RWPE1 (cell line): ENCODE measurements at places on chromosomes 2 and 18.

DNA sequence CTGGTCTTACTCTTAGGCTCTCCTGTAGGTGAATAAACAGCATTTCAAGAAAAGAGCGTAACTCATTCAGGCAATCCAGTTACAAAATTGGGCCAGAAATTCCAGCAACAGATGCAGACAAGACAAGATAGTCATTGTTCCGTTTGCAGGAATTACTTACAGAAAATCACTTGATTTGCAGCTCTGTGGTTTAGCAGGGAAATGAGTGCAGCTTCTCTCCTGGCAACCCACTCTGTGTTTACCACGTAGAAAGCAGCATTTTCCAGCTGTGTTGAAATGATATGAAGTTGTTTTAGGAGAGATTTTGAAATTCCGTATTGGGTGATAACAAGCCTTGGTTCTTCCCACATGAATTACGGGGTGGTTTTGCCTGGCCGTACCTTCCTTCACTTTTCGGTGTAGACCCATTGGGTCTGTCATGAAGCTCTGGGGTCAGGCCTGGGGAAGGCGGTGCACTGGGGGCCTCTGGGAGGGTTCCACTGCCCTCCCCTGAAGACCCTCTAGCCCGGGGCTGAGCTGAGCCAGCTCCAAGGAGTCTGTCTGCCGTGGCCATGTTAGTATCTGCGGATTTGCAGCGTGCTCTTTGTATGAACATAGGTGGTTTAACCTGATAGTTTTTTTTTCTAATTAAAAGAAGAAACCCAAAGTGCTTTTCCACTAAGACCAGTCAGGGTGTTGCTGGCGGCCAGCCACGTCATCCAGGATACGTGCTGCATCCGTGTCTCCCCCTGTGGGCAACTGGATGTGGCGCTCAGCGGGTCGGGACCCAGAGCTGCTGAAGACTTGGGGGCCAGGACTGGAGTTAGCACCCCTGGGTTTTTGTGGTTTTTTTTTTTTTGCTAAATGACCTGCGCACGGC is 58.9 kb upstream of the KCNG2 start:
- DNase-seq: no peak

GRCh38 chr18:67300498-67300897 is 216.0 kb downstream of the DSEL start:
- DNase-seq: no peak

GRCh38 chr2:8805278-8806210 is 31.9 kb downstream of the KIDINS220 start:
- no peak for DNase-seq

DNA sequence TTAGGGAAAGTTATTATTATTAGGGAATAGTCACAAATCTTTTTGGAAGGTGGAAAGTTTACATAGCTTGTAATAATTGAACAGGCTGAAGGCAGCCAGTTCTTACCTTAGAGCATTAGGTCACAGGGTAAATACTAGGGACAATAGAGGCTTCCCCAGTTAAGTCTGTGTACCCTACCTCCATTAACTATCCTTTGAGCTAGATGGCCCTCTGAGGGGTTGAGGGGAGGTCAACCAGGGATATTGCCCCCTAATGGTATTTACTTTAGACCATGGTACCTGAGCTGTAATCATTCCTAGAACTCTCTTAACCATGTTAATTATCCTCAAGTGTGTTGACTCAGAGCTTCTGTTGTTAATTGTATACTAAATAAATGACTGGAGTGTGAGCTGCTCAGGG is 120.5 kb upstream of the SCN7A start:
- no peak for DNase-seq

- no peak for DNase-seq
Observed at GRCh38 chr2:16485251-16485650, 180.4 kb downstream of the CYRIA start.

- no peak for DNase-seq
Observed at GRCh38 chr2:11677136-11678055, 7.4 kb upstream of the NTSR2 start.

- peak; percentile 68 for DNase-seq
Observed at GRCh38 chr18:8084160-8084559, 517.0 kb downstream of the PTPRM start.

DNA sequence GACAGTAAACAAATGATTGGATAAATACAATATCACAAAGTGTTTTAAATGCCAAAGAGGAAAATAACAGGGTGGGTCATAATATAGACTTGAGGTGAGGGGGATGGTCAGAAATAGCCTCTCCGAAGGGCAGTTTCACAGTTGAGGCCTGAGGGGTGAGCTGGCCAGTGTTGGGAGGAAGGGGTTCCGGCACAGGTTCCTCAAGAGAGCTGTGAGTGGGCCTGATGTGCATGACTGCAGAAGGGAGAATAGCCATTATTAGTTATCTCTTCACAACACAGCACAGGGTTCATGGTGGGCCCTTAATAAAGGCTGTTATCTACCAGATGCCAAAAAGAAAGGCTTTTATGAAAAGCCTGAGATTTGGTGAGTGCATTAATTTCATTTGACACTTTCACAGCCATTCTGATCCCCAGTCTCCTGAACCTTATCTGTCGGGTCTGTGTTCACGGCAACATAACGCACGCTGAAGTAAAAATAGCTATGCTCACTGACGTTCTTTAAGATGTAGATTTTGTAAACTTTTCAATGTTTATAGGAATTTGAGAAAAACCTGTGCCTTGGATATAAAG is 39.6 kb downstream of the POLR1A start:
- DNase-seq: no peak

DNA sequence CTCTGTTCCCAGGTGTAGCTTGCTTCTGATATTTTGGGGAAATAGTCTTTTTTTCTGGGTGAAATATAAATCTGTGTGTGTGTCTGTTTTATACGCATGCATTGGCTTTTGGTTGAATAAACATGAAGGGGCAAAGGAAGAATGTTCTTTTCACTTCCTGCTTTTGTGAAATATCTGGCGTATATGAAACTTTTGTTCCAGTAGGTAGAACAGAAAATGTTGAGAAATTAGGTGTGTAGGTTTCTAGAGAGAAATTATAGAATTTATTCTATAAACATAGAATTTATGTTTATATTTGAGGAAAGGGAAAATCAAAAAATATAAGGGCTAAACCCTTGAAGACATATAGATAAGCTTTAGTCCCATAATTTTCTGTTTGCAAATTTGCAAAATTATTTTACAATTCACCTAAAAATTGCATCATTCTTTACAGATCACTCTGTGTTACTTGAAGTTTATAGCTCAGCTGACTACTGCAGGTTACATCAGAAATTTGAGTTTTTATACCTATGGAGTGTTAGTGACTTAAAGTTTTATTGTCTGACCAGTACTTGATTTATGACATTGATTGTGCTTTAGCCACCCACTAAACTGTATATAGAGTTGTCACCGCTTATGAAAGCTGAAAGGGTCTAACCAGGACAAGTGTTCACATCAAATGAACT is 116.1 kb downstream of the FAM117B start:
- no peak for DNase-seq

GRCh38 chr2:197784956-197785941 is at the start of gene BOLL:
BOLL (minus strand) TSS chr2:197785319; CDS start chr2:197781850, 3,469 bp downstream.
- DNase-seq: no peak

DNA sequence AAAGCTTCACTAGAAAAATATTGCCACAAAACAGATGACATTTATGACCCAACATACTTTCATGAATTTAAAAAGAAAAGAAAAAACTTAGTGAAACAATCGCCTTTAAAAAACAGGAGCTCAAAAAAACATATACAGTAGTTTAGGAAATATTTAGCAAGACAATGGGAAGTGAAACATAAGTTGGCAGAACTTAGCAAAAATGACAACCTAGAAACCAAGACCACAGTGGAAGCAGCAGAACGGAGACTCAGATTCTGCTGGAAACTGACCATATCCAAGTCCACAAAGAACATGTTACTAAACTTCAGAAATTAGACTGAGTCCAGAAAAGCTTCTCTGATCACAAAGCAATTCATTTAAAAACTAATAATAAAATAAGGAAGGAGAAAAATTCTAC is 41.8 kb upstream of the CTAGE1 start:
- DNase-seq: no peak

- DNase-seq: no peak
Observed at GRCh38 chr18:76993573-76993972, 139.0 kb downstream of the MBP start.

DNA sequence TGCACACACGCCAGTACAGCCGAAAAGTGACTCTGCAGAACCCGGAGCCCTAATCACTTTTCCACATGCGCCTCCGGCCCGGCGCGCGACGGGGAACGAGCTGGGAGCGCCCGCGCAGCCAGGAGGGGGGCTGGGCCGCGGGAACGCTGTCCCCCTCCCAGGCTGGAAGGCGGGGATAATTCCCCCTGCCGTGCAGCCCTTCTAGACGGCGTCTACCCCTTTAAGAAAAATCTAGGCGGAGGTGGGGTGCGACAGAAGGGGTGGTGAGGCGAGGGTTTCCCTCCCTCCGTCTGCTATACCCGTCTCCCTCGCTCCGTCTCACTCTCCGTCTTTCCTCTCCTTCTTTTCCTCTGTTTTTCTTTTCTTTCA is 2.4 kb downstream of the CYP26B1 start:
- peak; percentile 87 for DNase-seq

- no peak for DNase-seq
Observed at GRCh38 chr2:144914622-144915318, 394.9 kb upstream of the ZEB2 start.

GRCh38 chr18:70333316-70333715 is 44.5 kb downstream of the SOCS6 start:
- DNase-seq: no peak

DNA sequence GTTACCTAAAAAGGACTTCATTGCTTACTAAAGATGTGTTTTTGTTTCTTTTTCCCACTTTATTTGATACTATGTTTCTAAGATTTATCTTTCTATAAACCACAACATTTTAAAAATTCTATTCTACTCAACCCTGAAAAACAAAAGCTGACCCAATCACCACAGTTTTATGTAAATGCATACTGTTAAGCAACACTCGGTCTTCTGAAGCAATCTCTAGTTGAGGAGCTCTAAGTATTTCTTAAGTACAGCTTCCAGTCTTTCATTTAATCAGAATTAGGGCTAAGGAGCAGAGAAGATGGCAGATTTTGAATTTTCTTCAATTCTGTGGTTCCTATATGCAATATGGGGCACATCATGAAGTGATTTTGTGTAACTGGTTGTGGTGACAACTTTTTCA is 72.2 kb upstream of the SLC4A10 start:
- no peak for DNase-seq

GRCh38 chr2:71829008-71829407 is 318.7 kb downstream of the CYP26B1 start:
- no peak for DNase-seq

GRCh38 chr18:64270121-64270520 is 121.2 kb upstream of the LINC00305 start:
- no peak for DNase-seq

DNA sequence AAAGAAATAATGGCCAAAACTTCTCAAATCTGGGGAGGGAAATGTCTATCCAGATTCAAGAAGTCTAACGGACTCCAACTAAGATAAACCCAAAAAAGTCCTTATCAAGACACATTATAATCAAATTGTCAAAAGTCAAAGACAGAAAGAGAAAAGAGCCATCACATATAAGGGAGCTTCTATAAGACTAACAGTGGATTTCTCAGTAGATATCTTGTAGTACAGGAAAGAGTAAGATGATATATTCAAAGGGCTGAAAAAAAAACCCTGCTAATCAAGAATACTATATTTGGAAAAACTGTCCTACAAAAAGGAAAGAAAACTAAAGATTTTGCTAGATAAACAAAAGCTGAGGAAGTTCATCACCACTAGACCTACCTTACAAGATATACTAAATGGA is 35.4 kb downstream of the TMEM247 start:
- DNase-seq: no peak

GRCh38 chr2:68769586-68770270 is 35.1 kb downstream of the ARHGAP25 start:
- DNase-seq: peak; percentile 22

- no peak for DNase-seq
Observed at GRCh38 chr2:158043181-158043948, 58.3 kb upstream of the UPP2 start.

DNA sequence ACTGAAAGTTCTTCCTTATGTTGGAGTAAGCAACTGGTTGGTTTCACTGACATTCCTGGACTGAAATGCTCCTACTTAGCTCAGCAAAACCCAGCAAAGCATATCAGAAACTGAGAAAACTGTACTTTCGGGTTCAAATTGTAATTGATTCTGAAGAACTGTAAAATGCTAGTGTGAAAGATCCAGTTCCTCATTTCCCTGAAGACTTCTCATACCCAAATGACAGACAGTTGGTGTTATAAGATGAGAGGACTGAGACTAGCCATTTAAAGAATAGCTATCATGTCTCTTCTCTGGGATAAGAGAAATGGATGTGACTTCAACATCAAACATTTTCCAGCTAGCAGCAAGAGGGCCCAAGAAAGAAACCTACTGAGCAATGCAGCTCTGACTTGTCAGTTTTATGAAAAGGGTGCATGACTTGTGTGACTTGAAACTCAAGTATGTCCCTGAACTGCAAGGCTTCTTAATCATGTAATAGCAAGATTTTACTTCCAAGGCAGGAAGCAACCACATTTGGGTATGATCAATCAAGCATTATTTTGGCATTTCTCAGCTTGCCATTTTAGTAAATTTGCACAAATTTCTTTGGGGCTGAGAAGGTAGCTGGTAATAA is 420.3 kb upstream of the MMADHC start:
- DNase-seq: no peak

DNA sequence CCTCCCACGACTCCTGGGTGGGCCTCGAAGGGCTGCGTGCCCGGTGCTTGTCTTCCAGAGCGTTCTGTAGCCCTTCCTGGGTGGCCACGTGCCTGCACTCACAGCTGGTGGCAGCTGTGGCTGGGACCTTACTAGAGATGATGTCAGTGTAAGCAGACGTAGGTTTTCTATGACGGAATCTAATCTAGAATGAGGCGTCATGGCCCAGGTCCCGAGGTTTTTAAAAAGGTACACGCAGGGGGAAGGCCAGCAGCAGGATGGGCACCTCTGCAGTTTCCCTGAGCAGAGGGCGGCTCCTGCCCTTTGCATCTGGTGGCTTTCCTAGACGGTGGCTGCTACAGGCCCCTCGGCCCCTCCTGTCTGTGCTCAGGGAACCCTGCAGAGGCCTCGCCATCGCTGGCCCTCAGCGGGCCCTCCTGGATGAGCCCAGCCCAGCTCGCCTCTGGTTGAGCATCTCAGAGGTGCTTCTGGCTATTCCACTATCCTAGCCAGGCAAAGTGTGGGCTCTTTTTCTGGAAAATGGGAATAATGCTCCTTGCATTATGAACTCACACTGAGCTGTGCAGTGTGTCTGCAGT is 49.6 kb upstream of the PXDN start:
- no peak for DNase-seq
